ENCODE measurements at places on chromosomes 16 and 17.

DNA sequence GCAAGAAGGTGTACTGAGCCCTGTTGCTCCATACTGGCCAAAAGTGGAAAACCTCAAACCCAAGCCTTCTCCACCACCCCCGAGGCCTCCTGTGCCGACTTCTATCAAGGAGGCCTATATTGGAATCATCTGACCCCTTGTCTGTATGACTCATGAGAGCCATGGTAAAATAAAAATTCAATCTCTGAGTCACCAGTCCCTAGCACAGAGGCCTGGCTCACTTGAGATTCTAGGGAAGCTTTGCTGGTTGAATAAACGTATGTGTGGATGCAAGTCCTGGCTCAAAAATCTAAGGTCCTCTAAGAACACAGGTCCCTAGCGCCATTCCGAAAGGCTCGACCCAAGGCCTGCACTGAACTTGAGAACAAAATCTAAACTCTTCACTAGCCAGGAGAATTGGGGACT is 15.0 kb downstream of the NSMCE1 start:
- no peak for DNase-seq

- DNase-seq, result no peak
Measured at GRCh38 chr16:11957591-11958395, 7.2 kb upstream of the TNFRSF17 start.

DNA sequence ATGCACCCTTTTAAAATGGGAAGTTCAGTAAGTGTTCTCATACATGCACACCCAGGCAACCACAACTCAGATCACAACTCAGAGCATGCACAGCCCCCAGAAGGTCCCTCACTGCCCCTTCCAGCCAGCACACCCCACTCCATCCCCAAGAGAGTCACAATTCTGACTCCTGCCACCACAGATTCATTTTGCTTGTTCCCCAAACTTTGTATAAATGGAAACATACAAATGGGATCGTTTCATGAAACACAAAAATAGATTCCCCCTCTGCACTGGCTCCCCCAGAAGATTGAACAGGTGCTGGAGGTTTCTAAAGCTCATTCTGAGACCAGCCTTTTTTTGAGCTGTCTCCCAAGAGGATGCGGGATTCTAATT is 3.3 kb upstream of the TNFRSF13B start:
- DNase-seq, result no peak

- DNase-seq, result no peak
Measured at GRCh38 chr17:49637050-49637449, 40.8 kb downstream of the SPOP start.

DNA sequence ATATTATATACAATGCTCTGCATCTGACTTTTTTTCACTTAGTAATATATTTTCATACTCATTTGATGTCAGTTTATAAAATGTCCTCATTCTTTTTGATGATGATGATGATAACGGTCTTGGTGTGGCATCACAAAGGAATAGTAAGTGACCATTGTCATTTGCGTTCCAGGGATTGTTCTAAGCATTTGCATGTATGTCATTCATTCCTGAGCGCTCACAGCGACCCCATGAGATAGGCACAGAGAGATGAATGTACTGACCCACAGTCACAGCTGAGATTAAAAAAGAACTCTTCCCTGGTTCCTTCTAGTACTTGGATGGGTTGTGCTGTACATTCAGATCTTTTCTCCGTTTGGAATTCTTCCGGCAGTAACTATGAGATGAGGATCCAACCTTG is 21.2 kb upstream of the MSI2 start:
- no peak for DNase-seq

DNA sequence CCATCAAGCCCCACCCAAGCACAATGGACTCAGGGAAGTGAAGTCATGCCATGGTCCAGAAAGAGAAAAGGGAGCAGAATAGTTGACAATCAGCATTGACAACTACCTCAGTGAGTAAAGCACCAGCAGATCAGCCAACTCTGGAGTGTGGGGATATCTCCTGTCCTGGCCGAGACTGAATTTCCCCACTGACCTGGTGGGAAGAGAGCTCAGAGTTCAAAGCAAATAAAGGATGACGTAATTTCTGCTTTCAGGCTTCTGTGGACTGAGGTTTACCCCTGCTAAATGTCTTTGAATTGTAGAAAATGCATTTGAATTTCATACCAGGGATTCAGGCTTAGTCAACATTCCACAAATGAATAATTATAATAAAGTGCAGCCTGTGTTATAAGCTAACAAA is 152.9 kb downstream of the CBLN1 start:
- DNase-seq, result no peak

GRCh38 chr17:5513628-5514027 is 27.3 kb downstream of the MIS12 start:
- DNase-seq, result no peak
